ENCODE measurements at places on chromosomes 6 and 20. TPM values are rescaled to one million over a fixed set of nuclear protein-coding genes. Genes with fewer than 3 reads are reported as not detected.

PFDN4 gene
- 58.9 TPM for total RNA-seq

PTK6 gene
- total RNA-seq = 3.5 TPM

ULBP1 gene
- total RNA-seq = 0.77 TPM

C20orf204 gene
- 0.32 TPM for total RNA-seq

CCR6 gene
- total RNA-seq = not detected

NR2E1 gene
- total RNA-seq = not detected

LRP11 gene
- 34.5 TPM for total RNA-seq

RAB22A gene
- total RNA-seq = 10.4 TPM

ESF1 gene
- total RNA-seq = 18.6 TPM

DDR1 gene
- 54.3 TPM for total RNA-seq

CDK19 gene
- total RNA-seq = 5.3 TPM

PRPH2 gene
- not detected for total RNA-seq

CTCFL gene
- total RNA-seq = not detected

SLC23A2 gene
- 16.8 TPM for total RNA-seq

CD93 gene
- not detected for total RNA-seq

RSPO4 gene
- total RNA-seq = not detected

C20orf202 gene
- total RNA-seq = not detected

BTN1A1 gene
- not detected for total RNA-seq

BMP7 gene
- total RNA-seq = 1.1 TPM

SLC44A4 gene
- 0.08 TPM for total RNA-seq

EYA4 gene
- 8.0 TPM for total RNA-seq

NHLRC1 gene
- 1.3 TPM for total RNA-seq

SEMG1 gene
- not detected for total RNA-seq

SGK2 gene
- 7.2 TPM for total RNA-seq

MOG gene
- total RNA-seq = not detected

PDRG1 gene
- 29.6 TPM for total RNA-seq

HIVEP2 gene
- 2.1 TPM for total RNA-seq

HCRTR2 gene
- total RNA-seq = not detected

CALHM4 gene
- total RNA-seq = not detected

All from A549 treated with Hydrocortisone at 1 μM for 4 hours (cell line).